ENCODE measurements at places on chromosomes 3 and 15. TPM values are rescaled to one million over a fixed set of nuclear protein-coding genes. Genes with fewer than 3 reads are reported as not detected.

GRCh38 chr15:67977414-67978089 lies 76.6 kb upstream of the PIAS1 start:
- H3K36me3 ChIP-seq = no peaks in the 10 kb centered on the region
- no peak overlapping the region for H3K4me3 ChIP-seq
- no peak overlapping the region for H3K27ac ChIP-seq
- no peak for DNase-seq
- peaks cover 2% of the 10 kb centered on the region for H3K27me3 ChIP-seq

GRCh38 chr3:17949101-17949500 lies 206.7 kb upstream of the TBC1D5 start:
- DNase-seq = no peak
- H3K27me3 ChIP-seq = peaks cover 7% of the 10 kb centered on the region

DNA sequence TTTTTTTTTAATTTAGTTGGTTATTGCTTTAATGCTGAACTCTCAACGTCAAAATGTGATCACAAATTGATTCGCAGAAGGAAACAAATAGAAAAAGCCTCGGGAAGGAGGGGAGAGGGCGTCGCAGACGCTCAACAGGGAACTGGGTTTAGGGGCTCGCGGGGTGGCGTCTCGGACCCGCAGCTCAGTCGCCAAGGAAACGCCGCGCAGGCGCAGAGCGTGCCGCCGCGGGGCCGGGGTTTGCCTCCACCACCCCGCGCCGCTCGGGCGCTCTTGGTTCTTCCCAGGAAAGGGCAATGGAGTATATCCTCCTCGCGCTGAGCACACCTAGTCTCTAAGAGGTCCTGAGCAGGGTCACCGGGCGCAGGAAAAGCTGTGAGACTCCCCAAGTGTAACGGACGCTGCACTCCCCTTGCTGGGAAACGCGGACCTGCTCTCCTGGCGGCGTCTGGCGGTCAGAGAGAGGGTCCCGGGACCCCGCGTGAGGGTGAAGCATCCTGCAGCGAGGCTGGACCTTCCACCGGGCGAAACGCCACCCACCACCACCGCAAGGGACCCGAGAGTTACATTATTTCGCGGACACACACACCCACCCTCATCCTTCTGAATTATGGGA lies 753 bp downstream of the PLCH1 start:
- H3K36me3 ChIP-seq = no peaks in the 10 kb centered on the region
- peak overlapping the region; percentile 79 for H3K4me3 ChIP-seq
- DNase-seq = peak; percentile 46
- H3K27ac ChIP-seq = no peak overlapping the region
- peaks cover 21% of the 10 kb centered on the region for H3K4me1 ChIP-seq

GRCh38 chr3:160665784-160666526 lies 11.0 kb upstream of the ARL14 start:
- peaks cover 2% of the 10 kb centered on the region for H3K4me1 ChIP-seq
- H3K27me3 ChIP-seq = no peaks in the 10 kb centered on the region
- no peak overlapping the region for H3K27ac ChIP-seq
- H3K36me3 ChIP-seq = no peaks in the 10 kb centered on the region

DNA sequence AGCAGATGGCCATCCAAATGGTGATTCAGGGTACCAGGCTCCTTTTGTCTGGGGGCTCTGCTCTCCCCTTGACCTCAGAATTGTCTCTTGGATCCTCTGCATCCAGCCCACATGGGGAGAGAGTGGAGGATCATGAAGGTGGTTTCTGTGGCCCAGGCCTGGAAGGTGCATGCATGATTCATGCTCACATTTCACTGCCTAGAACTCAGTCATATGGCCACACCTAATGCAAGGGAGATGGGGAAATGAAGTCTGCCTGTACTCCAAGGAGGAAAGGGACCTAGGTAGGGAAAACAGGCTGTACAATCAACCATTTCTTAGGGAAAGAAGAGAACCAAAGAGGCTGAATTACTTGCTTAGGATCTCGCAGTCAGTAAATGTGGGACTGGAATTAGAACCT lies 15.1 kb downstream of the HRG start:
- H3K27me3 ChIP-seq = peaks cover 44% of the 10 kb centered on the region
- no peak overlapping the region for H3K4me3 ChIP-seq
- H3K36me3 ChIP-seq = no peaks in the 10 kb centered on the region
- H3K4me1 ChIP-seq = no peaks in the 10 kb centered on the region

DNA sequence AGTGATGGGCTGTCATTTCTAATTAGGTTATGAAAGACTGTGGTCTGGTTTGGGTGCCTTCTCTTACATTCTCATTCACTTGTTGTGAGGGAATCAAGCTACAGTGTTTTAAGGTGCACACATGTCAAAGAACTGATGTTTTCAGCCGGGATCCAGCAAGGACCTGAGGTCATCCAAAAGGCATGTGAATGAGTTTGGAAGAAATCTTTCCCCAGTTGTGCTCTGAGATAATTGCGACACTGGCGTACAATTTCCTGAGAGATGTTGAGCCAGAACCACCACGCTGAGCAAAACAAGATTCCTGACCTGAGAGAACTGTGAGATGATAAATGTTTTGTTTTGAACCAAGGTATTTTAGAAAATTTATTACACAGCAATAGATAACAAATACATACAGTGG lies 295.3 kb upstream of the SLITRK3 start:
- H3K36me3 ChIP-seq = no peaks in the 10 kb centered on the region
- H3K4me1 ChIP-seq = no peaks in the 10 kb centered on the region
- no peak overlapping the region for H3K4me3 ChIP-seq

- no peak overlapping the region for H3K27ac ChIP-seq
- no peaks in the 10 kb centered on the region for H3K36me3 ChIP-seq
- no peak overlapping the region for H3K4me3 ChIP-seq
- H3K4me1 ChIP-seq = no peaks in the 10 kb centered on the region
- H3K27me3 ChIP-seq = no peaks in the 10 kb centered on the region
These were observed 908.4 kb downstream of the EPHA3 start for GRCh38 chr3:90015688-90016356.

DNA sequence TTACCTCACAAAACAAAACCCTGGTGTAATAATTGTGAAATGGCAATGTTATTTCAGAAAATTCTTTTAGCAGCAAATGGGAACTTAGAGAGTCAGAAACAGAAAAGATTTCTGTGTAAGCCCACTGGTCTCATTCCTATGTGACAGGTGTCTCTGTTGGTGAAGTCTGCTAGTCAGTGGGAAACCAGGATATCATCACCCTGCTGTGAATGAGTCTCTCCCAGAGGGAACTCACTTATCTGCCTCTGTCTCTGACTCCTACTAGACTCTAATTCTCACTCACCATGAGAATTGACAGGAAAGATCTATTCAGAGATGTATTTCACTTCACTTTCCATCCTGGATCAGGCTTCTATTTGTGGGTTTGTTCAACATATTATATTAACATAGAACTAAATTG lies 266.0 kb downstream of the EPHA3 start:
- no peak for DNase-seq
- H3K36me3 ChIP-seq = no peaks in the 10 kb centered on the region
- H3K27me3 ChIP-seq = no peaks in the 10 kb centered on the region
- H3K4me3 ChIP-seq = no peak overlapping the region

- H3K4me3 ChIP-seq = no peak overlapping the region
- no peaks in the 10 kb centered on the region for H3K27me3 ChIP-seq
- H3K4me1 ChIP-seq = peaks cover 22% of the 10 kb centered on the region
- H3K27ac ChIP-seq = no peak overlapping the region
These were observed 102.9 kb downstream of the SHQ1 start for GRCh38 chr3:72745146-72745999.

DNA sequence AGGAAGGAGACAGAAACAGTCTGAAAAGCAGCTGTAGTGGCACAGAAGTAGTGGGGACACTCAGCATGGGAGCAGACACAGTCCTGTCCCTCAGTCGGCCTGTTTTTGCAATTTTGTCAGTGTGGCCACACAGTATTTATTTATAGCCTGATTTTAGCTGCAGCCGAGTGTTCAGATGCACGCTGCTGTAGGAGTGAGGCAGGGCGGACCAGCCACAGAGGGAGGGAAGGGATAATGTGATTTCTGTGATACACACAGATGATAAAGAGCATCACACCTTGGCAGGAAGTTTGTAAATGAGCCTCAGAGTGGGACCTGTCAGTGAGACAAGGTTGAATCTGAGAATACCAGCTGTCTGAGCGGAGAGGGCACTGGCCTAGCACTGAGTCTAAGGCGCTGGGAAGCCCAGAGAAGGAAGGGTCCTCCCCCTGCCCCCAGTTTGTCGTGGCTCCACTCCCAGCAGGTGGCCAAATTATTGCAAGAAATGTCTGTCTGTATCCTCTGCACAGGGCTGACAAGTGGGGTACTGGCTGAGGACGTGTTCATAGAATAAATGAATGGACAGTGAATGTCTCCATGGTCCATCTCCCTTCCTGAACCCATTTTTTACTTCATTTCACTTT lies 3.8 kb downstream of the PSTPIP1 start:
- H3K4me1 ChIP-seq = peaks cover 78% of the 10 kb centered on the region
- H3K27ac ChIP-seq = peak overlapping the region; percentile 96
- no peaks in the 10 kb centered on the region for H3K27me3 ChIP-seq
- H3K36me3 ChIP-seq = peaks cover 79% of the 10 kb centered on the region

DNA sequence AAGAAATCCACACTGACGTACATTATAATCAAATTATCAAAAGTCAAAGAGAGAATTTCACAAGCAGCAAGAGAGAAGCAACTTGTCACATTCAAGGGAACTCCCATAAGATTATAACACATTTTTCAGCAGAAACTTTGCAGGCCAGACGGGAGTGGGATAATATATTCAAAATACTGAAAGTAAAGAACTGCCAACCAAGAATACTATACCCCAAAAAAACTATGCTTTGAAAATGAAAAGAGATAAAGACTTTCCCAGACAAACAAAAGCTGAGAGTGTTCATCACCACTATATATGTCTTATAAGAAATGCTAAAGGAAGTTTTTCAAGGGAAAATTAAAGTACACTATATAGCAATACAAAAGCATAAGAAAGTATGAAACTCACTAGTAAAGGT lies 91.5 kb upstream of the PPP2R3A start:
- H3K36me3 ChIP-seq = no peaks in the 10 kb centered on the region
- no peaks in the 10 kb centered on the region for H3K4me1 ChIP-seq
- DNase-seq = no peak
- no peak overlapping the region for H3K4me3 ChIP-seq

GRCh38 chr3:11238880-11239279 lies 33.3 kb upstream of the ATG7 start:
- peaks cover 21% of the 10 kb centered on the region for H3K4me1 ChIP-seq
- no peak for DNase-seq
- H3K36me3 ChIP-seq = peaks cover 2% of the 10 kb centered on the region
- H3K27ac ChIP-seq = no peak overlapping the region

AGTR1 gene
- not detected for total RNA-seq

ETFA gene
- total RNA-seq = 108 TPM

PCOLCE2 gene
- total RNA-seq = not detected

All from activated CD8-positive, alpha-beta T cell treated with anti-CD3 and anti-CD28 coated beads, Interleukin-2, amount 10 ng/mL, durations not matched to agents 7 days and 5 days (primary cell).